Esophagus squamous epithelium (tissue), 5 donors: ENCODE measurements at places on chromosomes 5 and 9. TPM values are rescaled to one million over a fixed set of nuclear protein-coding genes. Genes with fewer than 3 reads are reported as not detected.

DNA sequence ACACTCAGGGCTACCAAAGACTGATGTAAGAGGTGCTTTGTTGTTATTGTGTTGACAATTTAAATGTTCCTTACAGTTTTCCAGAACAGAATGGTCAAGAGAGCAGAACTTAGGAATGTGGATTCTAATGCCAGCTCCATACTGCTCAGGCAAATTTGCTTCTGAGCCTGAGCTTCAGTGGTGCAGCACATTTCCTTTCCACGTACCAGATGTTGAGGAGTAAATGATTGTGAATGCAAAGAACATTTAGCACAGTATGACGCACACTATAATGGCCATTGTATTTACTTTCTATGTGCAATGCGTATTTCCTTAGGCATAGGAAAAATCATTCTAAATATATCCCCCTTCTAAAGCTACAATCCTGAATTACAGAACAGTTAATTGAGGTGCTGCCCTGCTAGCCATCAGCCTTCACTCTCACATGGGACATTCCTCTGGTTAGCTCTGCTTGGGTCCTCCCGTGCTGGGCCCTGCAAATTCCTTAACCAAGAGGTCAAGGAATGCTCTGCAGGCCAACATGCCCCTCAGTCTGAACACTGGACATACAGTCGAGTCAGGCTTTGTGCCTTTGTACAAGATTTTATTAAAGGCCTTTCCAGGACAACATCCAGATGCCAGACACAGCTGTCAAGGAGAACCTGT is 21.1 kb upstream of the TMEM174 start:
- H3K4me3 ChIP-seq, result no peak overlapping the region
- H3K4me1 ChIP-seq, result no peaks in the 10 kb centered on the region
- H3K36me3 ChIP-seq, result no peaks in the 10 kb centered on the region
- no peaks in the 10 kb centered on the region for H3K27me3 ChIP-seq

GRCh38 chr9:20226345-20226744 is 396.0 kb downstream of the MLLT3 start:
- no peak overlapping the region for H3K4me3 ChIP-seq
- H3K27me3 ChIP-seq, result no peaks in the 10 kb centered on the region
- H3K27ac ChIP-seq, result no peak overlapping the region
- H3K4me1 ChIP-seq, result peaks cover 18% of the 10 kb centered on the region
- H3K36me3 ChIP-seq, result no peaks in the 10 kb centered on the region
- no peak for DNase-seq

GRCh38 chr9:13388157-13388556 is 108.7 kb upstream of the MPDZ start:
- H3K4me3 ChIP-seq, result no peak overlapping the region
- no peaks in the 10 kb centered on the region for H3K36me3 ChIP-seq
- no peaks in the 10 kb centered on the region for H3K27me3 ChIP-seq
- no peak for DNase-seq
- H3K4me1 ChIP-seq, result no peaks in the 10 kb centered on the region

DNA sequence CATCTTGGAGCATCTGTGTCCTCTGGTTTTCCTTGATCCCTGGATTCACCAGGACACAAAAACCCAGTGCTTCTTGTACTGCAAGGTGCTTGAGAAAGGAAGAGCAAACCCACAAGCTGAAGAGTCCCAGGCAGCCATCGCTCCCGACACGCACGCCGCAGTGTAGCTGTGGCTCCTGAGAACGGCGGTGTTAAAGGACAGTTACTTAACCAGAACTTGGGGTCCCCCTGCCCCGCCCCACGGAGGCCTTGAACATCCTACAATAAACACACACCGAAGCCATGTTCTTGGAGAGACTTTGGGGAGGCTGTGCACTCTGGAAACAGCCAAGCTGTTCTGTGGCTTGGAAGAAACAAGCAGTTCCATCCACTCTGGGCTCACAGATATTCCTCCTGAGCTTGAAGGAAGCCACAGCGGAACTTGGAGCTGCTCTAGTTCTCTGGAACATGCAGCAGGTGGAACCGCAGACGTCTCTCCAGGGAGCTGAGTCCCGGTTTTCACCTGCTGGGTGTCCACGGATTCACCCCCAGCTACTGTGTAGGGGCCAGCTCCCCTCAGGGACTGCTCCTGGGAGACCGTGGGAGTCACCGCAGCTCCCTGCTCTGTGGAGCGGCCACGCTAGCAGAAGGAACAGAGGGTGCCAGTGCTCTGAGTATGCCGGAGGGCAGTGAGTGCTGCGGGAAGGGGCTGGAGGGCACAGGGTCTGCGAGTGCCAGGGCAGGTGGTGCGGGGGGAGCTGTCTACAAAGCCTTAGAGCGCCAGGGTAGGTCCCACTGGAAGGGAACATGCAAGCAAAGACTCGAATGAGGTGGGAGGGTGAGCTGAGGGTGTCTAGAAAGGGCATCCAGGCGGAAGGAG is 107.3 kb downstream of the ADAMTS2 start:
- H3K4me1 ChIP-seq, result no peaks in the 10 kb centered on the region
- no peaks in the 10 kb centered on the region for H3K36me3 ChIP-seq

FSTL4 gene
- 1.4 TPM for total RNA-seq

- no peak overlapping the region for H3K27ac ChIP-seq
- no peaks in the 10 kb centered on the region for H3K4me1 ChIP-seq
- DNase-seq, result no peak
- peaks cover 10% of the 10 kb centered on the region for H3K36me3 ChIP-seq
- no peak overlapping the region for H3K4me3 ChIP-seq
These were observed 103.4 kb downstream of the PHF2 start for GRCh38 chr9:93679536-93680442.

CTXN3 gene
- 0.13 TPM for total RNA-seq

DNA sequence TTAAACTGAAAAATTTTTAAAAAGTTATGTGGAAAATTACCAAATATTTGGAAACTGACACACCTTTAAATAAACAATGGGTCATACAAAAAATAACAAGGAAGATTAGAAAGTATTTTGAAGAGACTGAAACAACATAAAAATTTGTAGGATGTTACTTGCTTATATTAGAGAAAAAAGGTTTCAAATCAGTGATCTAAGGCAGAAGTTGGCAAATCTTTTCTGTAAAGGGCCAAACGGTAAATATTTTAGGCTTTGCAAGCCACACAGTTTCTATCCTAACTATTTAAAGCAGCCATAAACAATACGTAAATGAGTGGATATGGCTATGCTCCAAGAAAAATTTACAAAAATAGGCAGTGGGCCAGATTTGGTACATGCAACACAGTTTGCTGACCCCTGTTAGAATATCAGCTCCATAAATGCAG is 81.3 kb downstream of the OXCT1 start:
- no peaks in the 10 kb centered on the region for H3K27me3 ChIP-seq
- H3K36me3 ChIP-seq, result peaks cover 34% of the 10 kb centered on the region
- DNase-seq, result no peak
- H3K27ac ChIP-seq, result no peak overlapping the region
